ENCODE measurements at places on chromosomes 2 and 18.

DNA sequence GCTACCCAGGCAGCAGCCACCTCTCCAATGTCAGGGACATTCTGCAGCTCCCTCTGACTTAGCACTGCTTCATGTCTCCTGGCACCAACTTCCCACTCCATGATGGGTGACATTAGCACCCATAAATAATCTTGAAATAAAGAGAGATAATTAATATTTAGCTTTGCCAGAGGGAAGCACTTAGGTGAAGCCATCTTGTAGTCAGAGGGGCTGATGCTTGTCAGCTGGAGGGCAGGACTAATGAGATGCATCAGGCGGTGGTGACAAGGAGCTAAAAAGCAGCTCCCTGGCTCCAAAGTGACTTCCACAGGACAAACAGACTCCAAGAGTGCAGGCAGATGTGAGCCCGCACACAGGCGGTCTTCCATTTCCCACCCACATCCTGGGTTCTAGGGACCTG is 153.0 kb upstream of the ID2 start:
- no peak for DNase-seq

- no peak for DNase-seq
These were observed 70.3 kb downstream of the ARL4C start for GRCh38 chr2:234426616-234427015.

- DNase-seq = no peak
These were observed 184.5 kb upstream of the CNTNAP5 start for GRCh38 chr2:123840574-123840973.

GRCh38 chr2:169493360-169493759 is 14.1 kb downstream of the BBS5 start:
- DNase-seq = no peak

- DNase-seq = peak; percentile 40
These were observed 31.6 kb upstream of the NOSTRIN start for GRCh38 chr2:168770796-168771195.

Data from fibroblast of villous mesenchyme (primary cell).